ENCODE measurements at places on chromosomes 3 and 15. TPM values are rescaled to one million over a fixed set of nuclear protein-coding genes. Genes with fewer than 3 reads are reported as not detected.

Gene FSTL1
- total RNA-seq, result 232 TPM

Gene RGMA
- total RNA-seq, result 9.4 TPM

Gene PPP1R14D
- total RNA-seq, result not detected

DNA sequence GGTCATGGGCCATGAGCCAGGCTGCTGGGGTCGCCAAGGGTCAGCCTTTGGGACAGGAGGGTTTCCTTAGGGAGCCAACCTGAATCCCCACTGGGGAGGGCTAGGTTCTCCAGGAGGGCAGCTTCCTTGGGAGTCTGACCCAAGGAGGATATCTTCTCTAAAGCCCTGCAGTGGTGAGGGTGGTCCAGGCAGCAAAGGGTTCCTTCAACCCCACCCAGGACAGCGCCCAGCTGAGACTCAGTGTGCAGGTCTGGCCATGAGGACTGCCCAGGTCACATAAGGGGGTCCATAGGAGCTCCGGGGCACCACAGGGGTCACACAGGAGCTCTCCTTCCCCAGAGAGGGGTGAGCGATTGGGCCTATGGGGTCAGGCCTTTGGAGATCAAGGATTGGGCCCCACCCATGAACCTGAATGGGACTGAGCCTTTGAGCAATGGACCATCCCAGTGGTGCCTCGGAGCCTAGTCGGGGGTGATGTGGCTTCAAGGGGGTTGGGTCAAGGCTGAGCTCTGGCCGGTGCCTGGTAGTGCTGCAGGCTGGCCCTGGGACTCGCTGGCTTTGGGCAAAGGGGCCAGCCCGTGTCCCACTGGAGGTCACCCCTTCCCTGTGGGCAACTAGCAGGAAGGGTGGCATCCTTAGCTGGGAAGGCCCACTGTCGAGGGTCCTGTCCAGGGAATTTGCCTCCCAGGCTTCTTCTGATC lies 216.5 kb downstream of the SNRPN start:
- peak; percentile 2 for DNase-seq

DNA sequence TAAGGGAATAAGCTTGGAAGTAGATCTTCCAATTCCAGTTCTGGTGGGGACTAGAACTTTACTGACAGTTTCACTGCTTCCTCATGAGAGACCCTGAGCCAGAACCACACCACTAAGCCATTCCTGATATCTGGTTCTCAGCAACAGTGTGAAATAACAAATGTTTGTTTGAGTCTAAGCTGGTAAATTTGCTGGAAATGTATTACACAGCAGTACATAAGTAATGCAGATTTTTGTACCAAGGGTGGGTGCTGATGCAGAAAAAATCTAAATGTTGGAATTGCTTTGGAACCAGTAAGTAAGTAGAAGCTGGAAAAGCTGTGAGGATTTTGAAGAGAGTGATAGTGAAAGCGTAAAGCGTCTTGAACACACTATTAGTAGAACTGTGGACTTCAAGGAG lies 14.4 kb upstream of the AKAP13 start:
- DNase-seq, result no peak

All from heart right ventricle (tissue), 16 donors.